ELR (cell line): ENCODE measurements at places on chromosomes 16 and 17.

DNA sequence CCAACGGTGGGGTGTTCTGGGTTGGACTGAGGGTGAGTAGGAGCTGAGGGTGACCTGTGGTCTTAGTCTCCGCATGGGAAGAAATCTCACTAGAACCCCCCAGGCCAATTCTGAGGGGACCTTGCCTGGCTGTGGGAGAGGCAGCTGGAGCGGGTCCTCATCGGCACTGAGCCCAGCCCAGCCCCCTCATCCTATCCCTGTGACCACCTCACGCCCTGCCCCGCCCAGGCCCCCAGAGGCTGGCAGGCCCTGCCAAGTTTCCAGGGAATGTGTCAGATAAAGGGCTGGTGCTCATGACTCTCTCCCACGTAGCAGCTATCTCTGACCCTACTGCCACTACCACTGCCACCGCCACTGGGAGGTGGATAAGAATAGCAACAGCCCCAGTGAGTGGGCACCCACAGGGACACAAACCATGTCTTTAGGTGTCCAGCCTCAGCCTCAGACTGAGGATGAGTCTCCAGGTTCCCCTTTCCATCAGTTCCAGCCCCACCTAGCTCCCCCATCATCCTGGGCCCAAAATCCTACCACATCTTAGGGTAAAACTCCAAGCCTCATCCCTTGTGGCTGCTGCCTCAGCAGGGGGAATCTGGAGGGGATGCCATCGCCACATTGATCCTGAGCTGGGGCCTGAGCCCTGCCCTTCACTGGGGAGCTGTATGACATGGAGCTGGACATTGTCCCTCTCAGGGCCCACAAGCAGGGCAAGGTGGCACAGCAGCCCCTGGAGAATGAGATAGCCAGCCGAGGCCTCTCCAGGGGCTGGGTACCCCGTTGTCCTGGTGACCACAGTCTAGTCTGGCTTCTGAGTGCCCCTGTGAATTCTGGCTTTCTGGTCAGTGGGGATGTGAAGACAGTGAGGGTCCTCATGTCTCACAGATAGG, 14.9 kb downstream of the CDH16 start:
- no peak for DNase-seq

GRCh38 chr17:48749621-48750553, 21.3 kb upstream of the HOXB13 start:
- DNase-seq, result no peak

GRCh38 chr16:29313559-29314048, 92.9 kb downstream of the NPIPB11 start:
- no peak for DNase-seq

DNA sequence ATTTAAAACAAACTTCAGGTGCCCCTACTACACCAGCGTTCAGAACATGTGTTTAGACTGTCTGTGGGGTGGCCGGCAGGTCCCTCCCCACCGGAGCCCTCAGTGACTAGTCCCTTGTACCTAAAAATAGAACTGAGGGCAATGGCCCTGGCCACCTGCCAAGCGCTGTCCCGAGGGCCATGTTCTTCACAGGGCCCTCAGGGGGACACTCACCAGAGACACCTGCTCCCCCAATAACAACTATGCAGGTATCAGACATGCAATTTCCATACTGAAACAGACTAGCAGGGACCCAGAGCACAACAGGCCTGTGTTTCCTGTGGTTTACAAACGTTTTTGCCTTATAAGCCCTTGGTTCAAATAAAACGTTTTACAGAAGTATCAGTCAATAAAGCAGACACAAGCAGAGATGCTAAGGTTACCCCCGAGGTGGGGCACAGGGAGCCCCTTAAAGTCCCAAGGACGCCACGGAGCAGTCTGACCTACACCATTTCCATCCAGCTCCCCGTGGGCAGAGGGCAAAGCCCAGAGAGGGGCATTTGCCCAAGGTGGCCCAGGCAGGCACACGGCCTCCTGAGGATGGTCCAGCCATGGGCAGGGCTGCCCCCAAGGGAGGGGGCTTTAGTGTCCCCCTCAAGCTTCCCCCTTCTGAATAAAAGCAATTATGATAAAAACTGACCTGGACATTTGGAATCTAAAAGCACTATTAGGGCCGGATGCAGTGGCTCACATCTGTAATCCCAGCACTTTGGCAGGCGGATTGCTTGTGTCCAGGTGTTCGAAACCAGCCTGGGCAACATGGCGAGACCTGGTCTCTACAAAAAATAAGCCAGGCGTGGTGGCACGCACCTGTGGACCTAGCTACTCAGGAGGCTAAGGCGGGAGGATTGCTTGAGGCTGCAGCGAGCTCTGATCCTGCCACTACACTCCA, 896 bp upstream of the MYLK3 start:
- no peak for DNase-seq

DNA sequence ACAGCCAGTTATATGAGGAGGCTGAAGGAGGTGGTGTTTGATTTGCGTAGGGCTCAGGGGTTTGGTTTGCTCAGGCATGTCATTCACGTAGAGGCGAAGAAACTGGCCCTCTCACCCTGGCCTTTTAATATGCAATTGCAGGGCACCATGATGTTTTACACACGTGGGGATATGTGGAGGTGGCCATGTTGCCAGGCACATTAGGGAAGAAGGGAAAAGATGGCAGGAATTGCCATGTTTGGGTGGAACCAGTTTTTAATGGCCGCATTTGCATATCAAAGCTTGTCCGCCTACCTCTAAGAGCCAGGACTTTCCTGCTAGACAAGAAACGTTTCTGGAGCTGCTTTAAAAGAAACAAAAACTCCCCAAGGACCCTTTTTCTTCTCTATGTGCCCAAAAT, 1483.7 kb upstream of the GOT2 start:
- DNase-seq, result no peak

GRCh38 chr16:64762211-64762610, 359.7 kb downstream of the CDH11 start:
- DNase-seq, result no peak

- no peak for DNase-seq
Observed at GRCh38 chr17:48787828-48788227, 29.2 kb downstream of the TTLL6 start.

GRCh38 chr16:72128701-72129100, 35.1 kb downstream of the DHX38 start:
- DNase-seq, result no peak

GRCh38 chr17:74089869-74090464, 113.5 kb upstream of the RPL38 start:
- DNase-seq, result peak; percentile 26

GRCh38 chr17:3750926-3751325, 27.2 kb downstream of the HASPIN start:
- no peak for DNase-seq

DNA sequence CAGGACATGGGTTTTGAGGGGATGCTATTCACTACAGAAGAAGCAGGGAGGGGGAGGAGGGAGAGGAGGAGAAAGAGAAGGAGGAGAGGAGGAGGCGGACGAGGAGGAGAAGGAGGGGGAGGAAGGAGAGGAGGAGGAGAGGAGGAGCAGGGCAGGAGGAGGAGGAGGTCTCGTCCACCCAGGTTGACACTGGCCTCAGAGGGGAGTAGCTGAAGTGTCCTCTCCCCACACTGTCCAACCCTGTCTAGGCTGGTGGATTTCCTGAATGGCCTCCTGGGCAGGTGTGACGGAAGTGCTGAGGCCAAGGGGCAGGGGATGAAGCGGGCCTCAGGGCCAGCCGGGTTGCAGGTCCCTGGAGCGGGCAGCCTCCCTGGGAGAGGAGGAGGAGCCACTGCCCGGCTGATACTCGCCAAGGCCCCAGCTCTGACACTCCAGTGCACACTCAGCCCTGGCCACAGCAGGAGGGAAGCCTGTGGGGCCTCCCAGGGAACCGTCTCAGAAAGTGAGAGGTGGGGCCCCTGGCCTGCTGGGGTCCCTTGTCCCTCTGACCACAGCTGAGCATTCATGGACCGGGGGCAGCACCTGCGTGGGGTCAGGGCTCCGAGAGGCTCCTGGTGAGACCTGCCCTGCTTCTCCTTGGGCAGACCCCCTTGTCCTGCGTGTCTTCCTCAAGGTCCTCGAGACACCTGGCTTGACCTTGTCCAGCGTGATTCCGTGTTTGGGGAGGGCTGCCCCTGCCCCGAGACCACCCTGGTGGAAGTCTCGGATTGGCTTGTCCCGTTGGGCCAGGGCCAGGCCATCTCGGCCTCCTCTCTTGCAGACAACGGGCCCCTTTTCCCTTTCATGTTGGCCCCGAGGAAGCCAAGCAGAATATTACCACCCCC, 200.6 kb upstream of the CIBAR2 start:
- DNase-seq, result no peak

- DNase-seq, result no peak
Observed at GRCh38 chr17:42212382-42212781, 18.1 kb upstream of the GHDC start.

GRCh38 chr16:2711370-2712062, 8.5 kb downstream of the PRSS27 start:
- DNase-seq, result no peak

DNA sequence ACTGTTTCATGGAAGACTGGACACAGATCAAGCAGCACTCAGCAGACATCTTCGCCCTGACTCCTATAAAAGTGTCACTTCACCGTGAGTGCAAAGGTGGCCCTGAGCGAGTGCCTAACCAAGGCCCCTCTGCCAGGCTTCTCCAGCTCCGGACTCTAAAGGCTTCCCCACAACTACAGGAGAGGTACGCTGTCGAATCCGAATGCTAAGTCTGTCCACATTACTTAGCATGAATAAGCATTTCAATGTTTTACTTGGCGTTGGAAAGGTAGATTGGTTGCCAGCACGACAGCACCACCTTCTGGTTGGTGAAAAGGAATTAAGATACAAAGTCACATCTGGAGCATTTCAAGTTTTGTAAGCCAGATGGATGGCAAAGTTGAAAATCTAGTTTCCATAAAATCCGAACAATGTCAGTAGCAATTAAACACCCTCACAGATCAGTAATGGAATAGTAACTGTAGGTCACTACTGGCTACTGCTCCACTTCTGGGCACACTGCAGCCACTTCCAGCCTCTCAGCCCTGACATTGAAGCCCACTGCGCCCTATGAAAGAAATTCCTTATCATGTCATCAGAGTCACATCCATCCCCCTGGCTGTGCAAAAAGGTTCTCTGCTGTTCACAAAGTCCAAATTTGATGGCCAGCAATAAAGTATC, 100.9 kb downstream of the PARN start:
- DNase-seq, result peak; percentile 82

DNA sequence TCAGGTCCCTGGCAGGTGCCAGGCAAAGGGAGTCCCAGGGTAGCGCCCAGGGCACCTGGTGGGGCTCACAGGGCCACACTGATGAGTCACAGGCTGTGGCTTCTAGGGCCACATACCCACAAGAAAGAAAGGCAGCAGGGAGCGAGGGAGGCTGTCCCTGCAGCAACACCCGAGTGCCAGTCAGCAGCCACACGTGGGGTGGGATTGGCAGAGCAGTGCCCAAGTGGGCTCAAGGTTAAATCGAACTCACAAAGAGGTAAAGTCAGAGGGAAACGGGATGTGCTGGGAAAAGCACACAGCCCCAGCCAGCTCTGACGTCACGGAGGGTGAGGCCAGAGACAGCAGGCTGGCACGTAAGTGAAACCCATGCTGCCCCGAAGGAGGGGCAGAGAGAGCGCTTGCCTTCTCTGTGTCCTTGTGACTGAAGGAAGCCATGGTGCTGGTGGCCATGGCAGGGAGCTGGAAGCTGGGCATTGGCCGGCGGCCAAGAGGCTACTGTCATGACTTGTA, 33.8 kb downstream of the FA2H start:
- DNase-seq, result no peak

DNA sequence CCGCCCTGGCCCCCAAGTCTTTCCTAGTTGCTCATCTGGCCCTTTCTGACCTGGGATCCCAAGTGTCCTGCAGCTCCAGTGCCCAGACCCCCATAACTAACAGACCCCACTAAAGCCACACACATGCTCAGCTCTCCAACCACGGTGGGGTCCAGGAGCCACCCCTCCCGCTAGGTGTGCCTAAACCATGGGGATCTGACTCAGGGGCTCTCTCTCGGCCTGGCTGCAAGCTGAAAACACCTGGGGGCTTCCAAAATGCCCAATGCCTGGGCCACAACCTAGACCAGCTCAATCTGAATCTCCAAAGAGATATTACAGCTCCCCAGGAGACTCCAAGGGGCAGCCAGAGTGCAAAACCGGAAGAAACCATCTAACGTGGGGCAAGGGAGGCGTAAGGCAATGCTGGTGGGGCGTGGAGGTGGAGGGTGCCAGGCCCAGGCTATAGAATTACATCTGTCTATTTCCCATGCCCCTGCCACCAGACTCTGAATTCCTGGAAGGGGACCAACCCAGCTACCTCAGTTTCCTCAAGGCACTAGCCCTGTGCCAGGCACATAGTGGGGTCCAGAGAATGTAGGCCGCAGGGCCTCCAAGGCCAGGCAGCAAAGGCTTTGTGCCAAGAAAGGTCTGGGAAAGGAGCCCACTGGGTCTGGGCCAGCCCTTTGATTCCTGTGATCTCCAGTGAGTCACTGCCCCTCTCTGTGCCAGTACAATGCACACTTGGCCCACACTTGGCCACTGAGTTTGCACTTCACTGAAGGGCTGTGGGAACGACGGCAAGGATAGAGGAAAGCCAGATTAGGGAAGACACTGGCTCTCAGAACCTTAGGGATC, 3.3 kb downstream of the CD2BP2 start:
- peak; percentile 66 for DNase-seq

DNA sequence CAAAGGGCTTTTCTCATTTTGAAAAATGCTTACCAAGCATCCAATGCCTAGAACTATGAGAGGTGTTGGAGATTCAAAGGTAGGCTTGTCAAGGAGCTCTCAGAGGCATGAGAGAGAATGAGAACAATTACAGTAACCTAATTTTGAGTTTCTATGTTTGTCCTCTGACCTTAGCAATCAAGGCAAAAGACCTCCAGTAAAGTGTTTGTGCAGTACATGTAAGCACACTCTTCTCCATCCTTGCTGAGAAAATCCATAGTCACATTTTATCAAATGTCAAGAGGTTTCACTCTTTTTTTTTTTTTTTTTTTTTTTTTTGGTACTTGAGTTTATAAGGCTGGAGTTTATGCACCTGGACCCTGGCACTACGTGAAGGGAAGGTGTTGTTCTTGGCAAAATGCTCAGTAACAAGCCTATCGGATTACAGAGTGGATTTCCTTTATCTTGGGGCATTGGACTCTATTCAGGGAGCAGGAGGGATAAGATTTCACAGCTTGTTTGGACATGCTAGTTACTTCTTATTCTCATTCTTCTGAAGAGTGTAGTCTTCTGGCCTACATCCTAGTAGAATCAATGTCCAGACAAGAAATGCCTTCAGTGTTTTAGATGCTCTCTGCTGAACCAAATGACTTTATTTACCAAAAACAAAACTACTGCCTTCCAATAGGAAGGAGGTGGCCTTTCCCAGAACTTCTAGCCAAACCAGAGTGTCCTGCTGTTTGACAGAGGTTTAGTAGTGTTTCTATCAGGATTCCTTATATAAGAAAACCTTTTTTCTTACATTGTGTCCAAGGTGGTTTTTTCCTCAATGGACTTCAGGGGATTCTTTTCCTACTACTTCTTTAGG, 21.9 kb downstream of the KCNJ2 start:
- no peak for DNase-seq

DNA sequence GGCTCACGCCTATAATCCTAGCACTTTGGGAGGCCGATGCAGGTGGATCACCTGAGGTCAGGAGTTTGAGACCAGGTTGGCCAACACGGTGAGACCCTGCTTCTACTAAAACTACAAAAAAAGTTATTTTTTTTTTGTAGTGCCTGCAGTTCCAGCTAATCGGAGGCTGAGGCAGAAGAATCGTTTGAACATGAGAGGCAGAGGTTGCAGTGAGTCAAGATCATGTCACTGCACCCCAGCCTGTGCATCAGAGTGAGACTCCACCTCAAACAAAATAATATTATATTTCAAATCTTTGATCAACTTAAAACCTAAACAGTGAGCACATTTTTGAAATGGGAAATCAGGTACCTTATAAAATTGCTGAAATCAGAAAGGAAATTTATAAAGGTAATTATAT, 36.5 kb downstream of the NCOR1 start:
- peak; percentile 76 for DNase-seq
